ENCODE measurements at places on chromosomes 7 and 10.

DNA sequence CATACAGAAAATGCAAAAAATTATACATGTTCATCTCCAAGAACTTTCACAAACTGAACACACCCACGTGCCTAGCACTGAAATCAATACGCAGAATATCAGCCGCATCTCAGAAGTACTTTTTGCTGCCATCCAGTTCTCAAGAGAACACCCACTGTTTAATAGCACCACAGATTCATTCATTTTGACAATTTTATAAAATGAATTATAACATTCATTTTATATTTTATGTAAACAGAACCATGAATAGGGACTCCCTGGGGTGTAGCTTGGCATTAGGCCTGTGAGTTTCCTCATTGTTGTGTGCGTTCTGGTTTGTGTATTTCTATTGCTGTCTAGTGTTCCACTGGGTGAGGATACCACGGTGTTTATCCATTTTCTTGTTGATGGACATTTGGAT lies 77.3 kb upstream of the PIP4K2A start:
- DNase-seq = no peak

DNA sequence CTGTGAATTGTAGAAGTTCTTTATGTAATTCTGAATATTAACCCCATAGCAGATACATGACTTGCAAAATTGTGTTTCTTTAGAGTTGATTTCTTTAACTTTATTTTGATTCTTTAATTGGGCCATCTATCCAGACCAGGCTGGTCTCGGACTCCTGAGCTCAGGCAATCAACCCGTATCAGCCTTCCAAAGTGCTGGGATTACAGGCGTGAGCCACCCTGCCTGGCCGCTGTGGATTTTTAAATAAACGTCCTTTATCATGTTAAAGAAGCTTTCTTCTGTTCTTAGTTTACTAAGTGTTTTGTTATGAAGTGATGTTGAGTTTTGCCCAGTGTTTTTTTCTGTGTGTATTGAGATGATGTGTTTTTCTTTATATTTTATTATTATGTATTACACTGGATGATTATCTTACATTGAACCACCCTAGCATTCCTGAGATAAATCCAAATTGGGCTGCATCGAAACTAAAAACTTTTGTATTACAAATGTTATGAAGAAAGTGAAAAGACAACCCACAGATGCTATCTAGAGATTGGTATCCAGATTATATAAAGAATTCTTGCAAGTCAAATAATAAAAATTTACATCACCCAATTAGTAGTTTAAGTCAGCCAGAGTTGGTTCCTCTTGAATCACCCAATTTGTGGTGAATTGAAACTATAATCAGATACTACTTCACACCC lies 118.1 kb downstream of the TPST1 start:
- no peak for DNase-seq

DNA sequence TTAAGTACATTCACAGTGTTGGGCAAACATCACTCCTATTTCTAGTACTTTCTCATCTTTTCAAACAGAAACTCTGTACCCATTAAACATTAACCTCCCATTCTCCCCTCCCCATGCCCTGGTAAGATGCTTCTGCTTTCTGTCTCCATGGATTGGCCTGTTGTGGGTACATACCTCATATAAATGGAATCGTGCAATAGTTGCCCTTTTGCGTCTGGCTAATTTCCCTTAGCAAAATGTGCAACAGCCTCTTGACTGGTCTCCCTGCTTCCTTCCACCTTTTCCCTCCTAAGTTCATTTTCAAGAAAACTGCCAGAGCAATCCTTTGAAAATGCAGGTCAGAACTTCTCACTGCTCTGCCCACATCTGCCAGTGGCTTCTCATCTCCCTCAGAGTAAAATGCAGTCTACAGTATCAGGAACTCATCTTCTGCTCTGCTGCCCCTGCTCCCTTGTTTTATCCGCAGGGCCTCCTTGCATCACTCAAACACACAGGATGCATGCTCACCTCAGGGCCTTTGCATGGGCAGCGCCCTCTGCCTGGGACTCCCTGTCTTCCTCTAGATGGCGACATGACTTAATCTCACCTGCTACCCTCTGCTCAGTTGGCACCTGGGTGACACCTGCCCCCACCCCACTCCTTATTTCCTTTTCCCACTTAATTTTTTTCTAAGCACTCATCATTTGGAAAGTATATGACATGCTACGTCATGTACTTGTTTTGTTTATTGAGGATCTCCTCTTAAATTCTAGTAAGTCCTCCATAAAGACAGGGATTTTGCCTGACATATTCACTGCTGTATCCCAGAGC lies 44.3 kb upstream of the ECHDC3 start:
- no peak for DNase-seq

DNA sequence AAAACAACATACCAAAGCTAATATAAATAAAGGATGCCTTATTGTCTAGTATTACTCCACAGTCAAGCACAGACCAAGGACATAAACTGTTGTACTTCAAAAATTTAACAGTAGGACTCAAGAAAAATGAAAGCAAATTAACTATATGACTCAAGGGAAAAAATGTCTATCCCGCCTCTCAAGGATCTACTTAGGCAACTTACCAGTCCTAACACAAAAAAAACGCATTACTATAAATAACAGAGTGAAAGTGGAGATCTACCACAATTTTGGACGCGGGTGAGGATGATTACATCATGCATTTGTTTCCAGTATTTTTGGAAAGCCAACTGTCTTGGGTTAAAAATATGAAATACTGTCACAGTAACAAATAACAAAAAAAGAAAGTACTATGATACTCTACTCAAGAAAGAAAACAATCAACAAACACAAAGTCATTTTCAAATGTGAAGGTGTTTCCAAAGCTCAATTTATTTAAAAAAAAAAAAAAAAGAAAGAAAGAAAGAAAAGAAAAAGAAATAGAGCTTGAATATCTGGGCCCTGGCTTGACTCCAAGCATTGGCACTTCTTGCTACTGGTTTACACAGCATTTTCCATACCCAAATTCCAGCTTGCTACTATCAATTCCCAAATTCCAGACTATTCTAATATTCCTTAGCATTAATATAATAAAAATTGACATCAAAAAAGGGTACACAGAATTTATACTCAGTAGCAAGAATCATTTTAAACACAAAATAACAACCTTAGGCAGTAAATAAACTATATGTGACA lies 99.4 kb downstream of the RSU1 start:
- DNase-seq = no peak

- no peak for DNase-seq
Measured at GRCh38 chr7:70505886-70506285, 626.1 kb upstream of the GALNT17 start.

GRCh38 chr10:80760914-80761371 lies 223.2 kb downstream of the SH2D4B start:
- DNase-seq = no peak

GRCh38 chr7:151275813-151276577 lies 27.5 kb upstream of the SMARCD3 start:
- no peak for DNase-seq

DNA sequence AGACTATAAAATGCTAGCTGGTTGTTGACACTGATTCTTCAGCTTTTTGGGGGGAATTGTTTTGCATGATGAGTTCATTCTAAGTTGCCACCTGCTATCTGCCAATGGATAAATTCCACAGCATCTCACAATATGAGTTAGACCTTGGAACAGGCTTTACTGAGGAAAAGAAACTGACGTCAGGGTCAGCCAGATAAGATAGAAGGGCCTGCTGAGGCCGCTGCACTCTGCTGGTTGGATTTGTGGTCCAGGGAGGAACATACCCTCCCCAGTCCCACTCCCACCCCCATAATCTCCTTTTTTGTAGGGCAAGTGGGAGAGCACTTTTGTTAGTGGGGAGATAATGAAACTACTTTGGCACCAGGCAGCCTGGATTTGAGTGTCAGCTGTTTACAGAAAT lies 110.6 kb upstream of the PRR15 start:
- no peak for DNase-seq

GRCh38 chr7:127782654-127783559 lies 130.9 kb downstream of the SND1 start:
- peak; percentile 78 for DNase-seq

DNA sequence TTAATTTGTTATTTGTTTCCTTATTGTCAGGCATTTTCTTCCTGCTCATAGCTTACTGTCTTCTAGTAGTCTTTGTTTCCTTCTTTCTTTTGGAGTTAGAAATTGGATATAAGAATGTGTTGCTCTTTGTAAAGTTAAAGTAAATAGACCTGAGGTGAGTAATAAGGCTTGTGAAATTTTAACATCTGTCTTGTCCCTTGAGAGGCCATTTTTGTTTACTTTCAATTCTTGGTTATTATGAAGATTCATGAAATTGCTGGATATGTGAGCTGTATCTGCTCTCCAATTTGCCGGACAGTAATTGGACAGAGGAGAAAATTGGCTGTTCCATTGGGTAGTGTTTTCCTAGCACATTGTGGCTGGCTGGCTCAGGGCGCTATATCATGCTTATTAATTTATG lies 260.7 kb downstream of the EXOC4 start:
- no peak for DNase-seq

DNA sequence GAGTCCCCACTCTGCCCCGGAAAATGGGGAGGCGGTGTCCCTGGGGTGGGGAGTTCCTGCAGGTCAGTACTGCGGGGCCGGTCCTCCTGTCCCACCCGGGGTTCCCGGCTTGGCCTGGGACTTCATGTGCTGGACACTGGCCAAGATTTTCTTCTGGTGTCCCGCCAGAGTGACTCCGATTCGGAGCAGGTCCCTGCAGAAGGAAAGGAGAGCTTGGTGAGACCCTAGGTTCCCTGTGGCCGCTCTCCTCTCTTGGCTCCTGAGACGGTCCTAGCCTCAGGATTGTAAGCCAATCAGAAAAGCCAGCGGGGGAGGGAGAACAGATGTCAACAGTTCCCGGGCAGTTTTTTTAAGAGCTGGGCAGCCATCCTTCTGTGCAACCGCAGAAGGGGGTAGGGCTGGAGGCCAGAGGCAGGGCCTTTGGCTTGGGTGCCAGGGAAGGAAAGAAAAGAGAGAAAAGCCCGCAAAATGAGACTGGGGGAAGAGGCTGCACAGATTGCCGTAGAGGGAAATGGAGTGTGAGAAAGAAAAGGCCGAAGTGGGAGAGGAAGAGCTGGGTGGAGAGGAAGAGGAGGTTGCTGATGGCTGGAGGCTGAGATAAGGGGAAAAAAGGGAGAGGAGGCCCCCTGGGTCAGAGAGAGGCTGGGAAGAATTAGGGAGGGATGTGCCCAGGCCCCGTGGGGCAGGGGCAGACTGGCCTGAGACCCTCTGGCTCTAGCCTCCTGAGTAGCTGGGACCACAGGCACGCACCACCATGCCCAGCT lies 23.7 kb downstream of the EPHB4 start:
- DNase-seq = peak; percentile 86

- DNase-seq = no peak
Measured at GRCh38 chr7:127780489-127780888, 128.5 kb downstream of the SND1 start.

DNA sequence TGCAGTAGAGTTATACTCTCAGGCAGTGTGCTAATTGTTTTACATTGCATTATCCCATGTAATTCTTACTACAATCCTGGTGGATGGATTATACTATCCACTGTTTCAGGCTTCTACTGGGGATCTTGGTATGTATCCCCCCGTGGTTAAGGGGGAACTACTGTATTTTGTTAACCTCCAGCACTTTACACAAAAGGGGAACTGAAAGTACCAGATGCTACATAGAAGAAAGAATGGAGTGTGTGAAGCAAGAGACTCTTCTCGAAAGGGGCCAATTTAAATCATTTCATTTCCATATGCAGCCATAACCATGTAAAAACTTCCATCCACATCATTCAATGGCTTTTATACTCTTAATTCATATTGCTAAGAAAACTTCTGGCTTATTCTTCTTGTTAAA lies 69.4 kb downstream of the C1GALT1 start:
- peak; percentile 32 for DNase-seq

GRCh38 chr7:115522174-115522573 lies 508.4 kb downstream of the TFEC start:
- no peak for DNase-seq

DNA sequence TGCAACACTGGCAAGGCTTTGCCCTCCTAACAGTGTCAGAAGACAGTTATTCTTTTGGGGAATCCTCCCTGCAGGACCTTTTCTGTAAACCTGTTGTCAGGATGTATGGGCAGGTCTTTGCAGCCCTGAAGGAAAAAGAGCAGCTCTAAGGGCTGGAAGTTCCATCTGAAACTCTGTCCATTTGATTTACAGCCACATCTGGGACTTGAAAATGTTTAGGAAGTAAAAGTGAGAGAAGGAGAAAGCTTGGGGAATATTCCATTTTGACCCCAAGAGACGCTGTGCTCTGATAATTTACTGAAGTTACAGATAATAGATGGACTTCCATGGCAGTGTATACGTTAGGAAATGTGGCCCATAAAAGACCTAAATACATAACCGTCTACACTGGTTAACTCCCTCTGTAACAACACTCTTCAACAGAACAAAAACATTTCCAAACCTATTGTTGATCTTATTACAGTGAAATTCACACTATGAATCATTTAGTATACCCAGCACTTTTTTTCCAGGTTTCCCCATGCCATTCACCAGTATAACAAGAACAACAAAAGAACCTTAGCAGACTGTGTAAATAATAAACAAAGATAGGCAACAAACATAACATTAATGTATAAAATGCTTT lies 89.1 kb downstream of the KIAA1549 start:
- DNase-seq = no peak

GRCh38 chr10:98885378-98885777 lies 350.3 kb downstream of the HPSE2 start:
- DNase-seq = no peak

GRCh38 chr10:86067436-86068050 lies 299.1 kb downstream of the GRID1 start:
- DNase-seq = no peak

GRCh38 chr10:72665925-72666324 lies 26.0 kb upstream of the MCU start:
- no peak for DNase-seq

GRCh38 chr7:105224884-105225651 lies 163.7 kb downstream of the SRPK2 start:
- peak; percentile 40 for DNase-seq

DNA sequence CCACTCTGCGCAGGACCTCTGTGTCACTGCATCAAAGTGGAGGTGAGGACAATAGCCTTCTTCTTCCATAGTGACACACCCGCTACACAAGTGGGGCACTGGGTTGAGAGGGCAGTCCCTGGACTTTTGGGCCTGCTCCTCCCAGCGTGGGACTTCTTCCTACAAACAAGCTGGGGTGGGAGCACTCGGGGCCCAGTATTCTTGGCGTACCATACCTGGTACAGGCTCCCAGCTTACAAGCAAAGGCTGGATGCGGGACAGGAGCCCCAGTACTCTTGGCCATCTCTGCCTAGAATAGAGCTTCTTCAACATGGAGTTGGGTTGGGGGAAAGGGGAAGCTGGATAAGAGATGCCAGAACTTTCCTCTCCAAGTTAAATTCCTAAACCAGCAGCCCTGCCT lies 426.8 kb upstream of the FOXK1 start:
- DNase-seq = no peak

DNA sequence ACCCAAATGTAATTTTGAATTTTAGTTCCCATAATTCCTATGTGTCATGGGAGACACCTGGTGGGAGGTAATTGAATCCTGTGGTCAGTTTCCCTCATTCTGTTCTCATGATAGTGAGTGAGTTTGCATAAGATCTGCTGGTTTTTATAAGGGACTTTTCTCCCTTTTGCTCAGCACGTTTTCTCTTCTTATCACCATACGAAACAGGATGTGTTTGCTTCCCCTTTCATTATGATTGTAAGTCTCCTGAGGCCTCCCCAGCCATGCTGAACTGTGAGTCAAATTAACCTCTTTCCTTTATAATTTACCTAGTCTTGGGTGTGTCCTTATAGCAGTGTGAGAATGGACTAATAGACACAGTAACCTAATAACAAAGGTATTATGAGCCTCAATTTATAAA lies 36.1 kb upstream of the ZNF736 start:
- DNase-seq = no peak

GRCh38 chr7:142053988-142054387 lies 57.5 kb upstream of the MGAM2 start:
- DNase-seq = no peak

Data from GF-D8 (cell line).